T-helper 22 cell (primary cell): ENCODE measurements at places on chromosomes 4 and X.

DNA sequence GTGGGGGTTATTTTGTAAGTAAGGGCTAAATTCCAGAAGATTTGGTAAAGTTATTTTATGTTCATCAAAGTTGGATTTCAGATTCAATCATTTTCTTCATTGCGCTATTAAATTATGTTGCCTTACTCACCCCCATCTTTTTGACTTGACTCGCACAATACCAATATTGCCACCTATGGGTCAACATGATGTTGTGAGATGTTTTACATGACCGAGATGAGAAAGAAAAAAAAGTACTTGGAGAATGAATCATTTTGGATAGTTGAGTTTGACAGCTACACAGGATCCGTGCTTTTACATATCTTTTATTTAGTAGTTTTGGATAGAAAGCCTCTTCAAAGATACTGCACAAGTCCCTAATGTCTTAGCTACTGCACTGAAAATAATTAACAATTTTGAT lies 224.2 kb upstream of the EMCN start:
- DNase-seq: no peak

GRCh38 chr4:169286562-169287301 lies 16.0 kb upstream of the SH3RF1 start:
- DNase-seq: no peak

- DNase-seq: no peak
These were observed 100.9 kb downstream of the SLC34A2 start for GRCh38 chr4:25756503-25756902.

DNA sequence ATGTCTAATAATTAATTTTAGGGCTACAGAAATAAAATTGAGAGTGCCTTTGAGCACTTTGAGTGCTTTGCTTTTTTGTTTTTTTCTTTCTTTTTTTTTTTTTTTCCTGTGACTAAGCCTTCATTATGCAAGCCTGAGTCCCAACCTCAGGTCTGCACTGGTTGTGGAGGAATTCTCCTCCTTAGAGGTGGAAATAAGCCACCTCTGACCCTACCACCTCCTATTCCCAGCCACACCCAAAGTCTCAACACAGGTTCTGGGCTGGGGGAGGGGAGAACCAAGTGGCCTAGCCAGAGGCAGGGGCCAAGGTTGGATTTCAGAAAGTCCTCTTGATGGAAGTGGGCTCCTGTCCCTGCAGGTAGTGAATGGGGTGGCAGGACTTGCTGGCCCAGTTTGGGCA lies 180.2 kb downstream of the ARAP2 start:
- no peak for DNase-seq

- no peak for DNase-seq
These were observed 30.1 kb downstream of the NEUROG2 start for GRCh38 chr4:112485930-112486329.

GRCh38 chr4:37644962-37645361 lies 41.2 kb downstream of the RELL1 start:
- no peak for DNase-seq

- DNase-seq: no peak
These were observed 117.9 kb downstream of the SH3RF1 start for GRCh38 chr4:169152899-169153298.
